ENCODE measurements at places on chromosomes 7 and 10.

DNA sequence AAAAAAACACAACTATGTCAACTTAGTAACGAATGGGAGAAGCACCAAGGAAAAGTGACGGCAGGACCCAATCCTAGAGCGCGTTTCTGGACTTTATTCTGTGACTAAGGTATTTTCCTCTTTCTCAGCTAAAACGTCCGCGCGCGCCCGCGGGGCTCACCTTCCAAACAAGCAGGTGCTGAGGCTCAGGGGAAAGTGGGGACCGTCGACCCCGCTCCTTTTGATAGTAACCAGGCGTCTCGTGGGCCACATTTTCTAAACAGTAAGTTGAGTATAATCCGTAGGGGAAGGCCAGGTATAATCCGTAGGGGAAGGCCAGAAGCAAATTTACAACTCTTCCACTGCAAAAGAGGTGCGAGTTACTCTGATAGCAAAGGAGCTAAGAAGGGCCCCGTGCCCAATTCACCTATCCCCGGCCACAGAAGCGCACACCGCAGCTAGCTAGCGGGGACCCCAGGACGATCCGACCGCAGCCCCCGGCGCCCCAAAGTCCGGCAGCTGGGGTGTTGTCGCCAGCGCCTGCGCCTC is 743 bp downstream of the MKI67 start:
- DNase-seq = peak; percentile 37

DNA sequence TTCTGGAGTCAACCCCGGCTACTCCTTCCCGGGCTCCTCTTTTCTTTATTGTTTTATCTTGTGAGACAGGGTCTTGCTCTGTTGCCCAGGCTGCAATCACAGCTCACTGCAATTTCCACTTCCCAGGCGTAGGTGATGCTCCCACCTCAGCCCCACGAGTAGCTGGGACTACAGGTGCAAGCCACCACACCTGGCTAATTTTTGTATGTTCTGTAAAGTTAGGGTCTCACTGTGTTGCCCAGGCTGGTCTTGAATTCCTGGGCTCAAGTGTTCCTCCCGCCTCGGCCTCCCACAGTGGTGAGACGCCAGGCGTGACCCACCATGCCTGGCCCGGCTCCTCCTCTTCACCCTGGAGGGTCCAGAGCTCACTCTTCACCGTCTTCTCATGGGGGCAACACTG is 15.3 kb upstream of the PDGFA start:
- DNase-seq = no peak

DNA sequence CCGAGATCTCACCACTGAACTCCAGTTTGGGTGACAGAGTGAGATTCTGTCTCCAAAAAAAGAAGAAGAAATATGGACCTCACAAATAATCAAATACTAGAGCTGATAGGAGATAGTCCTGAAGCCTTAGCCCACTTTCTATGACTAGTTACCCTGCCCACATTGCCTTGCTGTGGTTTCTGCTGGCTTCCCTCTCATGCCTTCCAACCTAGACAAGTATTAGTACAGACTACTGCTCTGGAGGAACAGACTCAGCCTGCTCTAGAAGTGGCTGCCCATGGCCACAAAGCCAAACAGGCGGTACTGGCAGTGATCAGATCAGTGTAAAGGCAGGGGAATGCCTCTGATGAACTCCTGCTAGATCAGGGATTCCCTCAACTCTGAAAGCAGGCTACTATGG is 89.7 kb upstream of the PRKAR2B start:
- DNase-seq = no peak

DNA sequence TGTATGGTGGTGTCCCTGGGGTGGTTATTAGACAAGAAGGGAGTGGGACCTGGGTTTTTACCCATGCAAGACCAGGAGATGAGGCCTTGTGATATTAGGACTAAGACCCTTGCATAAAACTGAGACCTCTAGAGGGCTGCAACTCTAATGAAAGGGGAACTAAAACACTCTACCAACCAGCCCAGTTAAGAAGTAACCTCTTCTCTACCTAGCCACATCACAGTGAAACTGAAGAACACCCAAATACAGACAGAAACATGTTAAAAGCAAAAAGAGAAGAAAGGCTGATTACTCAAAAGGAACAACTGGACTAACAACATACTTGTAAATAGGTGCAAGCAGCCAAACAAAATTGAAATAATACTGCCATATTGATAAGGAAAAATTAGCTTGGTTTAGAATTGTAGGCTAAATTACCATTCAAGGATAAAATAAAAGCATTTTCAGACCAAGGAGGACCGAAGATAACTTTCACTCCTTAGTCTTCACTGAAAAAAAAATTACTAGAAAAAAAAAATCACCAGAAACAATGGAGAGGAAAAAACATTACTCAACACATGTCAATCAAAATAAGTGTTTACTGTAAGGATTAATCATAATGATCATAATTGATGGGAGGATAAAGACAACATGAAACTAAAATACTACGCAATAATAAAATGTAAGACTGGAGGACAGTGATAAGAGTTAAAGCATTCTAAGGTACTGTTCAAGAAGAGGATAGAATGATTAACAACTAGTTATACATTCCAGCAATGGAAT is 27.6 kb downstream of the ERLIN1 start:
- no peak for DNase-seq

DNA sequence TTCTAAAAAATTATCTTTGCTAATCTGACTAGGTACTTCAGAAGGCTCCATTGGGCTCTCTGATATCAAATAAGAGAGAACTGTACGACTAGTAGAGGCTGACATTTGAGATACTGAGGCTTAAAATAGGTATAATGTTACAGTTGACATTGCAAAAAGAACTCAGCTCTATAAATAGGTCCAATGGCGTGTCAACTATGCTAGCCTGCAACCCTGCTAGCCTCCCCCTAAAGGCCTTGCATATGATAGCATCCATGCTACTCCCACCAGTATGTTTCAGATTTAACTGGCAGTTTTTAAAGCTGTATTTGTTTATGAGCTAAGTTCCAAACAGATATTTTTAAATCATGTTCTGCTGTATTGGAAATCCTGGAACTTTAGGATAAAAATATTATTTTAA is at the start of gene PPP1R3A:
Gene PPP1R3A, minus strand, starts transcription at position 64 of the 400 bp plus-strand sequence. Its CDS starts 13 bp downstream, at position 51.
- DNase-seq = no peak

DNA sequence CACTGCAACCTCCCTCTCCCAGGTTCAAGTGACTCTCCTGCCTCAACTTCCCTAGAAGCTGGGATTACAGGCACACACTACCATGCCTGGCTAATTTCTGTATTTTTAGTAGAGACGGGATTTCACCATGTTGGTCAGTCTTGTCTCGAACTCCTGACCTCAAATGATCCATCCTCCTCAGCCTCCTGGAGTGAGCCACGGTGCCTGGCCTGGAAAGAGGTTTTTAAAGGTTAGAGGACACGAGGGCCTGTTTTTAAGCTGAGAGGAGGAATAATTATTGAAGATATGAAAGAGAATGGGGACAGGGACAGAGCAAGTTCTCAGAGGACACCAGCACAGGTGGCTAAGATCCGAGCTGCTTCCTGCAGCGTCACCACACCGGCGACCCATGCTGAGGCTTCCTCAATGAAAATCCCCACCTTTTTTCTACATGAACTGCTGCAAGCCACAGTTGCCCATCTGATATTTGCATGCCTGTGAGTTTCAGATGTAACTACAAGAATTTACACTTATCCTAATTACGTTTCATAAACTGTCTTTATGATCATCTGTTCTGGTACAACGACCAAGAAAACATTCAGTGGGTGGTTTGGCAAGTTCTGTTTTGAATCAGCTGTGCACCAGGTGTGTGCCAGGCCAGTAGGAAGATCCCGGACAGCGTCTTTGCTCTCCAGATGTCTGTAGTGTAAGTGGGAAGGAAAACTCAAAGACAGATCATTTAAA is 76.0 kb downstream of the HIP1 start:
- no peak for DNase-seq

GRCh38 chr10:104479906-104480593 is 126.4 kb downstream of the CFAP58 start:
- no peak for DNase-seq

DNA sequence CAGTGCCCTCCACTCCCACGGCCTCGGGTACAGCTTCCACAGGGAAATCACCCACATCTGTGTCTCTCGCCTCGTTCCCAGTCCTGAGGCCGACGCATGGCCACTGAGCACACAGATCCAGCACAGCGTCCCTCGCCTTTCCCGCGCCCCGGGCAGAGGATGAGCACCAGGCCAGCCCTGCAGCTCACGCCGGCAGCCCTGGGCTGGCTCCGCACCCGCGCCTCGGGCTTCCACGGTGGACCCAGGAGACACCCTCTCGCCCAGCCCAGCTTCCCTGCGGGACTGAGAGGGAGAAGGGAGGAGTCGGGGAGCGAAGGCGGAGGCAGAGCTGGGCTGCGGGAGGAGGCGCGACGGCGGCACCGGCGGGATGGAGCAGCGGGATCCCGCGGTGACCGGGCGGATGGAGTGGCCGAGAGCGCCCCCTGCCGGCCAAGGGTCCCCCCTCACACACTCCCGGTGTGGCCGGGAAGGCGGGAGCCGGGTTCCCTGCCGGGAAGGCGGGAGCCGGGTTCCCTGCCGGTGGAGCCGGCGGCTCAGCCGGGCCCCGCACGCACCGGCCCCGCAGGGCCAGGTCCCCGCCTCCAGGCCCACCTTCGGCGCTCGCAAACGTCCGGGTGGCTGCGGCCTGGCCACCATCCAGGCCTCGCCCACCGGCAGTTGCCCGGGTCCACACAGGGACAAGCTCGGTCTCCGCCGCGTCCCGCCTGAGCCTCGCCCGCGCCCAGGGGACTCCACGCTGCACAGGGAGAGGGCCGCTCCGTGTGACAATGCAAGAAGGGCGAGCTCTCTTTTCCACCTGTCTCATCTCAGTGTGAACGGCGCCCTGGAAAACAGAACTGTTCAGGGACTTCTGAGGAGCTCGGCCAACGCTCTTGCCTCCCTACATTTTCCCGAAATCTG is 110.3 kb upstream of the LANCL2 start:
- peak; percentile 75 for DNase-seq

GRCh38 chr7:151087245-151088018 is 1.2 kb downstream of the AGAP3 start:
- DNase-seq = peak; percentile 70

DNA sequence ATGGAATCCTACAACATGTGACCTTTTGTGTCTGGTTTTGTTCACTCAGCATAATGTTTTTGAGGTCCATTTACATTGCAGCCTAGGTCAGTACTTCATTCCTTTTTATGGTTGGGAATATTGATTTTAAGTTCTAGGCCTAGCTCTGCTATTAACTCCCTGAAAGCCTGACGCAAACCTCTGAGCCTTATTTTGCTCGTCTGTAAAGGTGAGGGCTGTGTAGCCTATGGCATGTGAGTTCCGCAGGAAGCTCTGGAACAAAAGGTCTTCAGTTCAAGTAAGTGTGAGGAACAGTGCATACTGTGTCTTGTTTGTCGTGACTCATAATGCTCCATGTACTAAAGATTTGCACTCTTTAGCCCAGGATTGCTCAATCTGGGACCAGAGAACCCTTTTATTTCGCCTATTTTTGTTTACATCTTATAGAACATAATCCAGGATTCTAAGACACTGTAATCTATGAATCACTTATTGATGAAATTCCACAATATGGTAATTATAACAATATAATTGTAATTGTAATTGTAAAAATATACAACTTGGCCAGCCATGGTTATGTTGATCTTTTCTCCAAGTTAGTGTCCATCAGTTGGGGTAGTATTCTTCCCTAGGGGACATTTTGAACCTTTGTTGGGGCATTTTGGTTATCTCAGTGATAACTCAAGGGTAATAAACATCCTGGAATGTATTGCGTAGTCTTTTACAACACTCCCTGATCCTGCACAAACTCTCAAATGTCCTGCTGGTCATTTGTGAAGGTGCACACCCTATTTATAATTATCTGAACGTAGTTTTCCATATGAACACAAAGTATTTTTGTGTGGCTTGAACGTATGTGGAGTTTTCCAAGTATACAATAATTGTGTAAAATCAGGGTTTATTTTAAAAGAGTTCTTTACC is 184.7 kb downstream of the VTI1A start:
- DNase-seq = no peak

Data from kidney tubule cell (primary cell).